Cerebellar cortex (tissue), 1 donor: ENCODE measurements at places on chromosomes 4 and X.

DNA sequence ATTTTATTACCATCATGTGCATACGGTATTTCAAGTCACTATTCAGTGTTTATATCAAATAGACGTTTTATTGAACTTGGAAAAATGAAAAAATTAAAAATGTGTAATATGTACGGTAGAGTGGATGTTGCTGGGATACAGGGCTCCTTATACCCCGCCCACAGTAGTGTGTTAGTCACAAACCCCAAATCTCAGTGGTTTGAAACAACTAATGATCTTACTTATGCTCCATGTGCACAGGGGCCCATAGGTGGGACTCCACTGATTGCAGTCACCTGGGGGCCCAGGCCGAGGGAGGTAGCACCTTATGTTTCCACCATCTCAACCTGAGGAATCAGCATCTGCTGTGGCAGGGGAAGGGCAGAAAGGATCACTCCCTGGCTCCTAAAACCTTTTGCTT lies 18.1 kb downstream of the LSM6 start:
- no peak for DNase-seq

DNA sequence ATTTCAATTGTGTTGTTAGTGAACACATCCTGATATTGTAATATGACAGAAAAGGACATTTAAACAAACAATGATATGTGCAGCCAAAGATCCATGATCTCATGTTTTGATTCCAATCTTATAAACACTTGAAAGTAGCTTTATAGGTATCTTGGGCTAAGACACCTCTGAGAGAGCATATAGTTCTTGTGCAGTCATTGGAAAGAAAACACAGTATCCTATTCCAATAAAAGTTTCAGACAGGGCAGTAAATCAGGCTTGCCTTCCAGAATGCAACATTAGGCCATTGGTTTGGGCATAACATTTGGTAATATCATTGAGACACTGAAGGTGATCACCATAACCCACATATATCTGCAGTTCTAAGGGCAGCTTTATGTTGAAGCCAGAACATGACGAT lies 188.3 kb upstream of the HCCS start:
- no peak for DNase-seq

DNA sequence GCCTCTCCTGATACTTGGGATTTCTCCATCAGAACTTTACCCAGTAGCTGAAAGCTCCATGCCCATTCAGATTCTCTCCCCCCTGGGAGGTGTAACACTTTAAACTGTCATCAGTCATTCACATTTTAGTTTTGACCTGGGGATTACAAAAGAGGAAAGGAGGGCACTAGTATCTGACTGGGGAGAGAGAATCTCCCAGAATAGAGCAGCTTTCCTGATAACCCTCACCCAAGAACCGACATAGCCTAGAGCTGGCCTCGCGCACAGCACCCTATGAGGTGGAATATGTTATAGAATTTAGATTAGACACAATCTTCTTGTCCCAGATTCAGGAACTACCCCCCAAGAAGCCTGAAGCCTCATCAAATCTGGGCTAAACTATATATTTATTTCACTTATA lies 950.2 kb upstream of the TENM3 start:
- DNase-seq = no peak

- no peak for DNase-seq
Observed at GRCh38 chrX:115367455-115367854, 77.9 kb downstream of the LUZP4 start.

DNA sequence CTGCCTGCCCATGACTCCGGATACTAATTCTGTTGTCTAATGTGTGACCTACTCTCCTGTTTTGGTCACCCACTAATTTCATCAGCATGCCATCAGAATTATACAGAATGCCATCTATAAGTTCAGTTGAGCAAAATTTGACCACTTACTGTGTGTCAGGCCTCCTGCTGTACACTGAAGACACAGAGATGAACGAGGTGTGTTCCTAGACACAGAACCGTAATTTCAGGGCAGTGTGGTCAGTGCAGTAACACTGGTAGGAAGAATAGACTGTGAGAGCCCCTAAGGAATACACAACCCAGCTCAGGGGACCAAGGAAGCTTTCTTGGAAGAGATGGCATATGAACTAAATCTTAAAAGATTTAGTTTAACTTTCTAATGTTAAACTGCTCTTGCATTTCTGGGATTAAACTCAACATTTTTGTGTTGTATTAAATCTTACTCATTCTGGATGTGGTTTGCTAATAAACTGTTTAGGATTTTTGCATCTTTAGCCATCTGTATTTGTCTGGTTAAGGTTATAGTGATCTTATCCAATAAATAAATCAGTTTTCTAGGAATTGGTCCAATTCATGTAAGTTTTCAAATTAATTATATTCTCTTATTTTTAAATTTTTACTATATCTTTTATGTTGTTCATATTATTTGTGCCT lies 34.3 kb downstream of the KANTR start:
- DNase-seq = no peak

DNA sequence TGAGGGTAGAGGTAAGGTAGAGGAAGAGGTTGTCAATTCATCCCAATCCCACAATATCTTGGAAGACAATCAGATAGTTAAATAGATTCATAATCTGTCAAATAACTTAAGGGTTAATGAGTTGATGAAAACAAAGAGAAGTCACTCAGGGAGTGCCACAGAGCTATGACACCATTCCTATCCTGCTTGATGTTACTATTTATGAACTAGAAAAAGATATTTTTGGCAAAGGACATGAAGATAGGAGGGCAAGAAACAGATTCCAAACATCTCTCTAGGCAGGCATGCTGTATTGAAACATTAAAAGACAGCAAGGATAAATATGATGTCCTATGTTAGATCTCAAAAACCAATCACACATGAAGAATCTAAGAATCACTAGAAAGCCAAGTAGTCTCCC lies 3.5 kb upstream of the SRPX start:
- no peak for DNase-seq

GRCh38 chr4:96379524-96379923 lies 539.6 kb downstream of the PDHA2 start:
- DNase-seq = no peak

- no peak for DNase-seq
Observed at GRCh38 chr4:183396227-183396637, 48.2 kb upstream of the CDKN2AIP start.

GRCh38 chr4:149910604-149911350 lies 95.1 kb upstream of the IQCM start:
- no peak for DNase-seq

DNA sequence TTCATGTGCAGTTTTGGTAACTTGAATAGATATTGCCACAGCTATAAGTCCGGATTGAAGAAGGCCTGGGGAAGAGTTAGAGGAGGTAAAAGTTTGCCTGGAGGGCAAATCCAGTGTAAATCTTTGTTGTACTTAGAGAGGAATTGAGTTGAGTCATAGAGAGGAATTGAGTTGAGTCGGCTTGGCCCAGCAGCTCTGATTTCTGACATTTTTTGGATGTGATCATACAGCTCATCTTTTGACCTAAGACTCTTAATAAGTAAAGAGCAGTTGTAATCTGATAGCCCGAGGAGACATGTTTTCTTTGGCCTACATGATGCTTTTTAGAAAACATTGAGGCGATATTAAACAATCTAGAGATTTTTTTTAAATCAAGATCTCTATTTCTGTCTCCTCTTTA lies 3.9 kb downstream of the KIT start:
- no peak for DNase-seq

DNA sequence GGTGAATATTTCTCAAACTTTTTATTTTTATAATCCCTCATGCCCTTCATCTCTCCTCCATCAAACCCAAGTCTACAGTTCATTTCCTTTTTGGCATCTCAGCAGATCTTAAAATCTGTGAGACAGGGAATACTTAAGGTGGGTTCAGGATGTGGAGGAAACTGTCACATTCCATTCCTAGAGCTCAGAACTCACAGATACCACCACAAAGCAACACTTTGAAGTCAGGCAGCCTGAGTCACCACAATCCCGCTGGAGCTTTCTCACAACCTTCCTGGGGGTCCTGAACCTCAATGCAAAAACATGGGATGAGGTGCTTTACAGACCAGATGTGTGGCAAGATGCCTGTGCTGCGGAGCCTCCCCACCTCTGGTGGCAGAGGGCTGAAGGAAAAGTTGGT lies 63.2 kb downstream of the HHIP start:
- no peak for DNase-seq

GRCh38 chr4:51894059-51894645 lies 51.2 kb downstream of the DCUN1D4 start:
- no peak for DNase-seq

DNA sequence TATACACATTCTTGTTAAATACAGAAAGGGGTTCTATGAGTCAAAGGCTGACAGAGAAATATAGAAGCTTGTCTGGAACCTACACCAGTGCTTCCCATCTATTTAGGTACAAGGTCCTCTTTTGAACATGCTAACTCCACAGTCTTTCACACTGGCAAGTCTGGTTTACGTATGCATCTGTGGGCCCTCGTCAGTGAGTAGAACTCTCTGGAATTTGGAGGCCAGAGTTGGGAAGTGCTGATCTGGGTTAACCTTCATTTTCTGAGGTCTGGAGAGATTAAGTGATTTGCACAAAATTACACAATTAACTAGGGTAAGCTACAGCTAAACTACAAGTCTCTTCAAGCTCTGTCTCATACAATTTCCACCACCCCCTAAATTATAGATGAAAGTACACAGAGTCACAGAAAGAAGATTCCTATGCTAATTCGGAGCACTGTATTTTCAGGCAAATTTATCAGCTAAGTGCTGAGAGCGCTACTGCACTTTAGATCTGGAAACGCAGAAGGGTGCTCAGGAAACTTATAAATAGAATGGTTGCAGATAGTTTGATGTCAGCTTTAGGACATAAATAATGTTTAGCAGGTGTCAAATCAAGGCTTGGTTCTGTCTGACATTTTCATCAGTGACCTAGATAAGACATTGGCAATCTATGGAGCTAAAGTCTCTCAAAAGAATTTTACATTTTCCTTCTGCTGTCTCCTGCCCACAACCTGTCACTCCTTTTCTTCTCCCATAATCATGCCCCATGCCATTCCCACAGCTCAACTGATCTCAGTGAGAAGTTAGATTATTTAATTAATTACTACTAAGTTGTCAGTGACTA lies 43.0 kb upstream of the PDLIM5 start:
- DNase-seq = no peak

DNA sequence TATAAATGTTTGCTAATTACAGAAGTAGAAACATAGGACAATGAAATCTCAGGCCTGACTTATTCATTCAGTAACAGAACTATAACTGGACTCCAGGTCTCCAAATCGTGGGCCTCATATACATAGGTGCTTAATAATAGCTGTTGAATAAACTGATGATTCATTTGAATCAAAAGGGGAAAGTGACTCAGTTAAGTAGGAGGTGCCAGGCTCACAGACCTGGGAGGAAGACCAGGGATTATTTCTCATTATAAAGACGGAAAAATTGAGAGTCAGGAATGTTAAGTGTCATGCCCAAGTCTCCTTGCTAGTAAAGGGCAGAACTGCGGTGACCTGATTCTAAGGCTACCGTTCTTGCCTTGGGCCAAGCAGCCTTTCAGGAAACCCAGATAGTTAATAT lies 131.5 kb downstream of the HS3ST1 start:
- no peak for DNase-seq

GRCh38 chr4:5710065-5710960 lies 688 bp upstream of the EVC start:
- peak; percentile 50 for DNase-seq

GRCh38 chr4:53494851-53495250 lies 96.4 kb downstream of the LNX1 start:
- no peak for DNase-seq

DNA sequence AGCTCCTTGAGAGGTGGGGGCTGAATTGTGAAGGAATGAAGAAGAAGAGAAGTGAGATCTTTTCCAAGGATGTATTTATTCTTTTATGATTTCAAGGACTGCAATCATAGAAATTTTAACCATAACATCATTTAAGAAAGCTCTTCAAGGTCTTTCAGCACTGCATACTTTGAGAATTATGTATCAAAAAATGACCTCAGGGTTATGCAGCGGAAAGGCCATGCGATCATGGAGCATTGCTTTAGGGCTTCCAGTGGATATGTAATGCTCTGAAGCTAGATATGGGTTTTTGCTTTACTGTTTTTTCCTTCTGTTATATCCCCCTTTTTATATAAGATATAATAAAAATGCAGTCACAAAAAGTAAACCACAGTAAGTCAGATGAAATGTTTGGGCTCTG lies 38.7 kb downstream of the SGMS2 start:
- DNase-seq = no peak

GRCh38 chrX:23959781-23960180 lies 52.0 kb downstream of the CXorf58 start:
- DNase-seq = no peak

DNA sequence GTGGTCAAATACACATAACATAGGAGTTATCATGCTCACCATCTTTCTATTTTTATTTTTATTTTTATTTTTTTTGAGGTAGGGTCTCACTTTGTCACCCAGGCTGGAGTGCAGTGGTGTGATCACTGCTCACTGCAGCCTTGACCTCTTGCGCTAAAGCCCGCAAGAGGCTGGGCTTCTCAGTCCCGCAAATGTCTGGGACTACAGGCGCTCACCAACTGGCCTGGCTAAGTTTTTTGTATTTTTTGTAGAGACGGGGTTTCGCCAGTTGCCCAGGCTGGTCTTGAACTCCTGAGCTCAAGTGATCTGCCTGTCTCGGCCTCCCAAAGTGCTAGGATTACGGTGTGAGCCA lies 295 bp upstream of the TLR10 start:
- no peak for DNase-seq

DNA sequence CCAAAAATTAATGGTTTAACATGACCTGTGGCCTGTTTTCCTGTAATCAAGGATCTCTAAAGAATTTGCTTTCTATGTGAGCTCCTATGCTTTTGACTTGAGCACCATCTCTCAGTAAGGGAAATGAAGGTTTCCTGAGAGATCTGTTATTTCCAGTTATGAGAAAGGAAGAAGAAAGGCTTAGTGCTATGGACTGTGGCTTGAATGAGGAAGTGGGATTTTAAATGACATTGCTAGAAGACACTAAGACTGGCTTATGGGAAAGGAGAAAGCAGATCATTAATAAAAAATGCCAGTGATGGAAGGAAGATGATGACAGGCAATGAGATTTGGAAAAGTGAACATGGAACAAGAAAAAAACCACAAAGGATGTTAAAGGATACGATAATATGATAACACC lies 285.4 kb downstream of the OPHN1 start:
- DNase-seq = no peak

- DNase-seq = no peak
Observed at GRCh38 chrX:78922754-78923153, 22.4 kb upstream of the P2RY10 start.

- no peak for DNase-seq
Observed at GRCh38 chr4:84496706-84497503, 2.2 kb downstream of the NKX6-1 start.

DNA sequence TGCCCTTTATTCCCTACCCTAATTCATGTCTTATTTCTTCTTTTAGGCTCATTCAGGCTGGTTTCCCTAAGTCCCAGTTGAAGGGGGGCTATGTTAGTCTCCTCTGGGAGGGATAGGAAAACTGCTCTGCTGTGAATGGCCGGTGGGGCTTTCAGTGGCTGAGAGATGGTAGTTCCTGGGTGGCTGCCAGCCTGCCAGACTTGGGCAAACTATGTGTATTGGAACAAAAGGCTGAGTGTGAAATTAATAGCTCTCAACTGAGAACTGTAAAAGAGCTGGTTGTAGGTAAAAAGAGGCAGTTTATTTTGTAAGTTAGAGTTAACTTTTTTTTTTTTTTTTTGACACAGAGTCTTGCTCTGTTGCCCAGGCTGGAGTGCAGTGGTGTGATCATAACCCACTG lies 28.8 kb downstream of the ARHGAP10 start:
- no peak for DNase-seq

- DNase-seq = peak; percentile 94
Observed at GRCh38 chrX:40580537-40581335, at the start of gene ATP6AP2. TSS of gene ATP6AP2 (plus strand) at chrX:40580970. CDS start at chrX:40581066, 96 bp downstream.

GRCh38 chr4:165118256-165118909 lies 5.7 kb upstream of the TMEM192 start:
- no peak for DNase-seq

- DNase-seq = no peak
Observed at GRCh38 chrX:98362630-98363029, 1478.9 kb downstream of the RPA4 start.
